ENCODE measurements at places on chromosomes 3 and 15.

- DNase-seq = no peak
Observed at GRCh38 chr15:60421544-60421943, 23.8 kb upstream of the ANXA2 start.

- no peak for DNase-seq
Observed at GRCh38 chr3:112761062-112761638, 85.5 kb downstream of the CD200R1L start.

GRCh38 chr3:144053121-144053520 lies 81.5 kb downstream of the DIPK2A start:
- no peak for DNase-seq

GRCh38 chr15:31309893-31310606 lies 16.6 kb upstream of the KLF13 start:
- DNase-seq = no peak

DNA sequence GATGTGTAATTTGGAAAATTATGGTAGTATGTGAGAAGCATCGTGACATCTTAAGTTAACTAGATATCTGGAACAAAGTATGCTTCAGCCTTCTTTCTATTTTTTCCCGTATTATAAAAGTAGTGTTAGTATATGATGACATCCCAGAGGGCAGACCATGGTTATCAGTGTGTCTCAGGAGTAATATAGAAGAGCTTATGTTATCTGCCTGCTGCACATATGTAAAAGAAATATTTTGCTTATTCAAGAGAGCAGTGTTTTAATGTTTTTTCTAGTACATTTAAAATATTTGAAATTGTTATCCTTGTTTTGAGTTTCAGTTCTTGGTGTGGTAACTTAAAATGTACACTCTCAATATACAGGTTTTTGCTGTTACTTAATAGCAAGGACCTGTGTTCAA lies 24.1 kb downstream of the PLCL2 start:
- DNase-seq = no peak

- no peak for DNase-seq
Observed at GRCh38 chr3:190279690-190280089, 42.6 kb downstream of the CLDN1 start.

DNA sequence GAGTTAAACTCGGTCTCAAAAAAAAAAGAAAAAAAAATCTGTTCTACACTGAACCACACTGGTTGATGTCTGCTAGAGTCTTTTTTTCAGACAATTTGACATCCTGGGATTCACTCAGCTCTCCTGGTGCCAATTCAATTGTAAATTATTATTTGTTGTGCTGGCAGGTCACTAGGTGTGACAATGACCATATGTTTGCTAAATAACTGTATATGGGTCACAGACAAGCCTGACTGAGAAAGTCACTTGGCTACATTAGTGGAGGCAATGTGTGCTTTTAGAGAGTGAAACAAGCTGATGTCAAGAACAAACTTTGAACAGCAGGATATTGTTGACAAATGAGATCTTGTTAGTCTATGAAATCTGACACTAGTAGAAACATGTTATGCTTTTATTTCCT lies 1379.1 kb downstream of the ZPLD1 start:
- DNase-seq = no peak

Data from NCI-H1417 treated with DMSO at 0.1 percent for 48 hours (cell line).